ENCODE measurements at places on chromosomes 2 and 18.

DNA sequence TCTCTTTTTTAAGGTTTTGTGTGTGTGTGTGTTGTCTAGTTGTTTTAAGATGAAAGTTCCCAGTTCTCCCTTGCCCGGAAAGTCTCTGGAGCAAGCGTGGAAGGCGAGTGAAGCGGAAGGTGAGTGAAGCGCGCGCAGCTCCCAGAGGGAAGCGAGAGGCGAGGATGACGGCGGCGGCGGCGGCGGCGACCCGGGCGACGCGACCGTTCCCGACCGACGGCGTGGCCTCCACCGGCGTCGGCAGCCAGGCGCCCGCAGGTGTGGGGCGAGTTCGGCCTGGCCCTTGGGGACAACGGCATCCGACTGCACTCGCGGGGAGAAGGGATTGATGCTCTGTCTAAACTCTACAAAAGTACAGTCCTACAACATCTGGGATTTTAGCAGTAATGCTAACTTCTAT, 321.9 kb downstream of the CELF4 start:
- DNase-seq, result no peak

DNA sequence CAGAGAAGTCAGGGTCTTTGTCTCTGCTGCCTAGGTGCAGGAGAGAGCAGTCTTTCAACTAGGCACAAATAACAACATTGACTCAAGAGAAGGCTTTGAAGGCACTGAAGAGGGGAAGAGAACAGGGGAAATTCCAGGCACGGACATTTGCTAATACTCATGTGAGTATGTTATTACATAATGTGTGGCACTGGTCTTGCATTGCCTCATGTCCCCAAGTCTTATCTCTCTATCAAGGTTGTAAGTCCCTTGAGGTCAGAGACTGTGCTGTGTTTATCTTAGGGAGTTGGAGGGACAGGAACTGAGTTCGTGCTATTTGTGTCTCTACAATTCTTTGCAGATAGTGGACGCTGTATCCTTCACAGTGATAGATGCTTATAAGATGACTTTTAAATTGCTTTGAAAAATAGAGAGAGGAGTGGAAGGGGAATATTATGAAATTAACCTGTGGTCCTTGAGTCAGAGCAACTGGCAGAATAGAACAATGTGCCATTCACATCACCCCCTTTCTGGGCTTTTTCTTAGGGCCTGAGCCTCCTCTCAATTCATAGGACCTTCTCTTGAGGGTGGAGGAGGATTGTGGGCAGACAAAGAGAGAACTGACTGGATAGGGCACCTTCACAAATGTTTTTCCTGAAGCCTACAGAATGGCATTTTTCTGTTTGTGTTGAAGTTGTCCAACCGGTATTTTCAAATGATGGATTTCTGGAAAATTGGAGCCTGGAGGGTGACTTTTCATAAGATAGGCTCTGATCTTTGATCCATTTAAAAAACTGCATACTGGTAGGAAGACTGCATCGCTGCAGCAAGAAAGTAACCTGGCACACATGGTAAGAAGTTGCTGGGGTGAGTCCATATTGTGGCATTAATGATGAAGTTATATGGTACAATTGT, 96.6 kb upstream of the CXCR4 start:
- DNase-seq, result no peak

GRCh38 chr2:84694088-84694622, 177.9 kb downstream of the DNAH6 start:
- no peak for DNase-seq

- DNase-seq, result no peak
Measured at GRCh38 chr2:207970826-207971180, 54.5 kb downstream of the PLEKHM3 start.

Measured in mucosa of gallbladder (tissue), 1 donor.